ENCODE measurements at places on chromosomes 13 and 19.

GRCh38 chr13:30022256-30022655 lies 171.8 kb upstream of the UBL3 start:
- DNase-seq, result no peak

GRCh38 chr19:31448221-31448657 lies 99.0 kb upstream of the TSHZ3 start:
- DNase-seq, result peak; percentile 28

GRCh38 chr19:14375582-14376291 lies 5.5 kb upstream of the ADGRE5 start:
- DNase-seq, result no peak

DNA sequence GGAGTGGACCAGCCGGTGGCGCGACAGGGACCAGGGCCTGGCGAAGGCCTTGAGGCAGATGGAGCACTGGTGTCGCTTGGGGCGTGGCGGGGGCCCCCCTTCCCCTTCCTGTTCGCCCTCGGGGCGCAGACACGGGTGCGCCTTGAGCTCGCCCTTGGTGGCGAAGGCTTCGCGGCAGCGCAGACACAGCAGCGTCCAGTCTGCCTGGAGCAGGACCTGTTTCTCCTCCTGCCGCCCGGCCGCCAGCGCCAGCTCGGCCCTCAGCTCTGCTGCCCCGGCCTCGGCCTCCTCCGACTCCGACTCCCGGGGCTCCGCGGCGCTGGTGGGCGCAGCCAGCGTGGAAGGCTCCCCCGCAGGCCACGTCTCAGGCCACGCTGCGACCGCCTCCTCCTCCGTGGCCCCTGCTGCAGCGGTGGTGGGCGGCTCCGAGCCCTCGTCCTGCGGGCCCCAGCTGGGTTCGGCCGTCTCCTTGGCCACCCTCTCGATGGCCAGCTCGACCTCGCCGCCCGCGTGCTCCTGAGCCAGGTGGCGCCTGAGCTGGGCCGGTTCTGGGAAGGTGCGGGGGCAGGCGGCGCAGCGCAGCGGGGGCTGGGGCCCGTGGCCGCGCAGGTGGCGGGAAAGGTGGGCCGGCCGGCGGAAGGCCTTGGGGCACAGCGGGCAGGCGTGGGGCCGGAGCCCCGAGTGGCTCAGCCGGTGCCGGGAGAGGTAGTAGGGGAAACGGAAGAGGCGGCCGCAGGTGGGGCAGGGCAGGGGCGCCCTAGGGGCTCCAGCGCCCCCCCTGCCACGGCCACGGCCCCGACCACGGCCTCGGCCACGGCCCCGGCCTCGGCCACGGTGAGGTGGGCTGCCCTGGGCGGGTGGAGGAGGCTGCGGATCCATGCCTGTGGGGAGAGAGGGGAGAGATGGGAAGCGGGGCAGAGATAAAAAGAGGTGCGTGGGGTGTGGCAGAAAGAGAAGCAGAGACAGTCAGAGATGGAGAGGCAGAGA lies 1.6 kb downstream of the ZNF579 start:
- no peak for DNase-seq

DNA sequence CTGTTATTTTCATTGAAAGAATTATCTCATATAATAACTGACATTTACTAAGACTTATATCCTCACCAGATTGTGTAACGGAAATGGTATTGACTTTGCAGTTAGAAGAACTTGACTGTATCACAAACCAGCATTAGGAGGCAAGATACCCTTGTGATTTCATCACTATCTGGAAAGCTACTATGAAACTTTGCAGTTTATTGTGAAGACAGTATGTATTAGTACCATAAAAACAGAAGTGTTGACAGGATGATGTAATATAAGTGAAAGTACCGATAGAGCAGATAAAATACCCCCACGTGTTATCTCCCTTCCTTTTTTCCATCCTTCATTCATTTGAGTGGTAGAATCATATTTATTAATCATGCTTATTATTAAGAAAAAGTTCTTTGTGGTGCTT lies 365.7 kb upstream of the KLHL1 start:
- DNase-seq, result no peak

DNA sequence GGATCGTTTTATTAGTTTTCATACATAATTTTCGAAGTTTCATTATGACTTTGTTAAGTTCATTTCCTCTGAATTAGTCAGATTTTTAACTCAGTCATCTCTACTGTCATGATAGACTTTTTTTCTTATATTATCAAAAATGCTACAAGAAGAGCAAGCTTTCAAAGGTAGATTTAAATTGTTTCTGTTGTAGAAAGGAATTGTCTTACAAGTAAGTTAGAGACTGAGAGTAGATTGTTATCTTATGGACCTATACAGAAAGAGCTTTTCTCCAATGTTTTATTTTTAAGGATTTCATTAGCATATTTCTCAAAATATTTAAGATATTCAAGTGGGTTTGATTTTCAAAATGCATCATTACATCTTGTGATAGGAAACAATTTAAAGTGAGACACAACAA lies 2.7 kb downstream of the MAB21L1 start:
- DNase-seq, result no peak

- no peak for DNase-seq
Observed at GRCh38 chr13:39196965-39197646, 158.8 kb downstream of the NHLRC3 start.

- no peak for DNase-seq
Observed at GRCh38 chr13:91079176-91079575, 268.3 kb upstream of the MIR17HG start.

DNA sequence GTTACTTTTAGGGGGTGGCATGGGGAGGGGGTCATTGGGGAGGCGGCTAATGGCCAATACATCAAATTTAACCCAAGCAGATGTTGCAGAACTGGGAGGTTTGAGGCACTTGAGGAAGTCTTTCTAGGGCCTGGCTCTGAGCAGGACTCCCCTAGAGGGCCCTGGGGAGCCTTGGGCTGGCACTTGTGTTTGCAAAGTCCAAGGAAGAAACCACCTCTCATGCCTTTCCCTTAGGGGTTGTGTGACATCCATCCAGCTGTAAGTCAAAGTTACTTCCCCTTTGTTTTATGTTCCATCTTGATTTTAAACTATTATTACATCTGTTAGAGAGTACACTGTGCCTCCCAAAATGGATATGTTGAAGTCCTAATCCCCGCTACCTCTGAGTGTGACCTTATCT lies 159.9 kb downstream of the KATNAL1 start:
- DNase-seq, result no peak

DNA sequence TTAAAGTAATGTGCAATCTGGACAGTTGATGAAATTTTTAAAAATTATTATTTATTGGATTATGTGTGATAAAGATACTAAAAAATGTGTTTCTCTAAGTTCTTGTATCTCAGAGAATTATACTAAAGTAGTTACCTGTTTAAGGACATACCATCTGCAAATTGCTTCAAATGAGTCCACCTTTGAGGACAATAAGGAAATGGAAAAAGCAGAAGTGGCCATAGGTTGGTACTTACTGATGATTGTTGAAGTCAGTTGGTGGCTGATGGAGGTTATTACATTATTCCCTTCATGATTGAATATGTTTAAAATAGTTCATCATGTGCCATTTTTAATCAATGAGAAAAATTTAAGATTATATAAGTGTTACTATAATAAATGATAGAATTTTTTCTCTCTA lies 367.0 kb downstream of the MYO16 start:
- DNase-seq, result no peak

GRCh38 chr19:3443840-3444694 lies 36.3 kb downstream of the SMIM24 start:
- DNase-seq, result no peak

GRCh38 chr13:29978211-29978610 lies 127.8 kb upstream of the UBL3 start:
- no peak for DNase-seq

DNA sequence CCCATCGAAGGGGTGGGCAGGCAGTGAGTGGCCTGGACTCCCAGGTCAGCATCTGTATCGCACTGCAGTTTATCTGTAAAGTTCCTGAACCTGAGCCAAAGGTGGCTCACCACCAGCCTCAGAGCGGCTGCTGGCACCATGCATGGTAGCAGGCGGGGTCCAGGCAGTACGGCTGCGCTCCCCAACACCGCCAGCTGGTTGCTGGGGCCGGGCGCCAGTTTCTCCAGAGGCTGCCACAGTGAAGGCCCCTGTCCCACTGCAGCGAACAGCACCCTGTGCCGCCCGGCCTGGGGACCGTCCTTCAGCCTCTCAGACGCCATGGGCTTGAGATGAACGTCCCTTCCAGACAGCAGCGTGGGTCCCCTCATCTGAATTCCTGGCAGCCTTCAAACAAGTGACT lies 109.8 kb downstream of the KDM4B start:
- DNase-seq, result no peak

GRCh38 chr19:1884719-1885334 lies 469 bp downstream of the ABHD17A start:
- DNase-seq, result no peak

- DNase-seq, result no peak
Observed at GRCh38 chr13:25310891-25311290, 9.5 kb downstream of the NUP58 start.

DNA sequence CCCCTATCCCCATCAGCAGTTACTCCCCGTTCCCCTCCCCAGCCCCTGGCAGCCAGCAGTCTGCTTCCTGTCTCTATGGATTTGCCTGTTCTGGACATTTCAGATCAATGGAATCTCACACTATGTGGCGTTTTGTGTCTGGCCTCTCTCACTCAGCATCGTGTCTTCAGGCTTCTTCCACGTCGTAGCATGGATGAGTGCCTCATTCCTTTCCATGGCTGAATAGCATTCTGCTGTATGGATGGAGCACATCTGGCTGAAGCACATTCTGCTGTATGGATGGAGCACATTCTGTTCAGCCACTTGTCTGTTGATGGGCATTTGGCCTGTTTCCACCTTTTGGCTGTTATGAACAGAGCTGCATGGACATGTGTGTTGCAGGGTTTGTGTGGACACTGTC lies 29.5 kb downstream of the CRTC1 start:
- no peak for DNase-seq

DNA sequence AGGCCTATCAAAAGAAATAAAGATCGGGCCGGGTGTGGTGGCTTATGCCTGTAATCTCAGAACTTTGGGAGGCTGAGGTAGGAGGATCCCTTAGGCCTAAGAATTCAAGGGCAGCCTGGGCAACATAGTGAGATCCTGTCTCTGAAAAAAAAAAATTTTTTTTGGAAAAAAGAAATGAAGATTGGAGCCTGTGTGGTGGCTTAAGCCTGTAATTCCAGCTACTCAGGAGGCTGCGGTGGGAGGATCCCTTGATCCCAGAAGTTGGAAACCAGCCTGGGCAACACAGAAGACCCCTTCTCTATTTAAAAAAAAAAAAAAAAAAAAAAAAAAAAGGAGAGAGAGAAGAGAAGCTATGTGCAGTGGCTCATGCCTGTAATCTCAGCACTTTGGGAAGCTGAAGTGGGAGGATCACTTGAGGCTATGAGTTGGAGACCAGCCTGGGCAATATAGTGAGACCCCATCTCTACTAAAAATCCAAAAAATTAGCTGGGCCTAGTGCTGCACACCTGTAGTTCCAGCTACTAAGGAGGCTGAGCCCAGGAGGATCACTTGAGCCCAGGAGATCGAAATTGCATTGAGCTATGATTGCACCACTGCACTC lies 14.7 kb upstream of the LYPD3 start:
- DNase-seq, result no peak

GRCh38 chr13:55869648-55870047 lies 1271.1 kb upstream of the PRR20A start:
- DNase-seq, result no peak

DNA sequence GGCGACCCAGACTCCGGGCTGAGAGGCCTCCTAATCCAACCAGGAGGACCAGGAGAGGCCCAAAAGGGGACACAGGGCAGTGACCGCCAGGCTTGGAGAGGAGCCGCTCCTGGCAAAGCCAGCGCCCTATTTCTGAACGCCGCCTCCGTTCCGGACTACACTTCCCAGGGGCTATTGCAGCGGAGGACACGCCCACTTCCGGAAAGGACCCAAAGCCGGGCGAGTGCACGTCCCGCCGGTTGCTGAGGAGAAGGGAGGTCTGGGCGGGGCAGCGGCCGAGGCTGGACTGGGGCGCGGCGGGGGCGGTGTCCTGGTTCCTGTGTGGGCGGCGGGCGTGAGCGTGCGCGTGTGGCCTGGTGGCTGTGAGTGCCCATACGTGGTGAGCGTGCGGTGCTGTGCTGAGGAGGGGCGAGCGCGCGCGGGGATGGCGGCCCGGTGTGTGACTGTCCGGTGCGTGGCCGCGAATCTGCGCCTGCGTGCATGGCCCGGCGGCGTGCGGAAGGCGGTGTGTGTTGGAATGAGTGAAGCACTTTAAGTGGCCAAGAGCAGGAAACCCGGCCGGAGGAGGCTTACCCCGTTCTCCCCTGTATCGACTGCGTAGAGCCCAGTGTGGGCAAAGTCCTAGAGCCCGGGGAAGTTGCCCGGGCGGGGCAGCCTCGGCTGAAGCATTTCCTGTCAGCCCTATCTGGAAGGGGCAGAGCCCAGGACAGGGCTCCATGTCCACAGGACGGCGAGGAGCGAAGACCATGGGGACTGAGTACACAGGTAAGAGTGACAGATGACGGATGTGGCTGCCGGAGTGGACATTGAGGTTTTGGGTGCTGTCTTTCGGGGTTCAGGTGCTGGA lies at the start of gene ZNF470:
ZNF470 (plus strand) TSS at position 195 of the 847 bp plus-strand sequence. CDS start 2,844 bp downstream, outside the sequence.
- peak; percentile 80 for DNase-seq

GRCh38 chr13:98507282-98507797 lies 69.6 kb downstream of the STK24 start:
- no peak for DNase-seq

DNA sequence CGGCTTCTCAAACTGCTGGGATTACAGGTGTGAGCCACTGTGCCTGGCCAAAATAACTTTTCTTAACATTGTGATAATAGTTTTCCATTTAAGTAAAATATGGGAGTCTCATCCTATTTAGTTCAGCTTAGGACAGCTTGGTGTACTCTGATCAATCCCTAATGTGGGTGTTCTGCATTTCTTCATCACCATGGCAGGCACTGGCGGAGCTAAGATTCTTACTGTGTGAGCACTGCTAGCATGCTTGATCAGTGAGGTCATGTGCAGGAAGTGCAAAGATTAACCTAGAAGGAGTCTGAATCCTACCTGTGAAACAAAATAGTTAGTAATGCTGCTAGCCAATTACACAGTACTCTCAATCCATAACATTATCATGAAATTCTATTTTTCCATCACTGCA lies 1684.2 kb upstream of the SLC10A2 start:
- DNase-seq, result no peak

DNA sequence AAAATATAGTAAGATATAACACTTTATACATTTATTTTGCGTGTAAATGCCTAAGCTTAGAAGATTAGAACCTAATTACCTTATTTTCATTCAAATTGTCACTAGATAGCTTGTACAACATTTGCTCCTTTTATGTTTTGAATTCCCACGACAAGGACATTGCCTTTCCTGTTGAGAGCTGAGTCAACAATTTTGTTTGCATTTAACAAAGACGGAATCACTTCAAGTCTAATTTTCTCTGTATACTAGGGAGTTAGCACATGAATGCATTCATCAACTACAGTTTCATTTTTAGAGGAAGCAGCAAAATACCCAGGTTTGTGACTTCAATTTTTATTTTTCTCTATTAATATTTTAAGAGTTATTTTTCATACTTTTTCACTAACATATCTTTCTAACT lies 48.7 kb upstream of the PCCA start:
- no peak for DNase-seq

- no peak for DNase-seq
Observed at GRCh38 chr13:106143930-106144709, 391.3 kb downstream of the EFNB2 start.

GRCh38 chr13:100131863-100132574 lies 43.1 kb downstream of the PCCA start:
- DNase-seq, result no peak

Measured in fibroblast of the conjunctiva (primary cell).